Glutamatergic neuron (in vitro differentiated cells): ENCODE measurements at places on chromosomes 2 and 18. TPM values are rescaled to one million over a fixed set of nuclear protein-coding genes. Genes with fewer than 3 reads are reported as not detected.

GRCh38 chr2:202335791-202336467 is 40.2 kb upstream of the BMPR2 start:
- DNase-seq, result no peak

GRCh38 chr2:179528576-179529069 is 264.0 kb upstream of the SESTD1 start:
- DNase-seq, result no peak

- no peak for DNase-seq
These were observed 56.2 kb upstream of the SLC39A10 start for GRCh38 chr2:195600778-195601177.

- DNase-seq, result no peak
These were observed 116.7 kb downstream of the PID1 start for GRCh38 chr2:229154381-229154780.

- no peak for DNase-seq
These were observed 107.9 kb upstream of the IL1R2 start for GRCh38 chr2:101883860-101884259.

- DNase-seq, result no peak
These were observed 756.6 kb upstream of the CELF4 start for GRCh38 chr18:38322206-38322605.

DNA sequence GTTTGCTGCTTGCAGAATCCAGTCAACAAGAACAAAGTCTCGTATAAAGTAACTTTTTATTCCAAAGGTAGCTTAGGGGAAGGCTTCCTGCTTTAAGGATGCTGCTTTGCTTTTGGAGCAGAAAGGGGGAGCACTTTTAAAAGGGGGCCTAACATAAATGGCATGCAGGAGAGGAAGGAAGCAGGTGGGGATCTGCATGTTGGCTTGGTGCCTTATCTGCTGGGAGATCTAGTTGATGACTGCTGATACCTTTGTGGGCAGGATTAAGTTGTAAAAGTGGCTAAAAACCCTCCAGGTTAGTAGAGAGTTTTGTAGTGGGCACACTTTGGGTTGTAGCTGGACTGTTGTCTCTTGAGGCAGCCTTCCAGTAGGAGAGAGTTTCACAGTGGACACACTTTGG is 22.5 kb downstream of the UBR3 start:
- no peak for DNase-seq

DNA sequence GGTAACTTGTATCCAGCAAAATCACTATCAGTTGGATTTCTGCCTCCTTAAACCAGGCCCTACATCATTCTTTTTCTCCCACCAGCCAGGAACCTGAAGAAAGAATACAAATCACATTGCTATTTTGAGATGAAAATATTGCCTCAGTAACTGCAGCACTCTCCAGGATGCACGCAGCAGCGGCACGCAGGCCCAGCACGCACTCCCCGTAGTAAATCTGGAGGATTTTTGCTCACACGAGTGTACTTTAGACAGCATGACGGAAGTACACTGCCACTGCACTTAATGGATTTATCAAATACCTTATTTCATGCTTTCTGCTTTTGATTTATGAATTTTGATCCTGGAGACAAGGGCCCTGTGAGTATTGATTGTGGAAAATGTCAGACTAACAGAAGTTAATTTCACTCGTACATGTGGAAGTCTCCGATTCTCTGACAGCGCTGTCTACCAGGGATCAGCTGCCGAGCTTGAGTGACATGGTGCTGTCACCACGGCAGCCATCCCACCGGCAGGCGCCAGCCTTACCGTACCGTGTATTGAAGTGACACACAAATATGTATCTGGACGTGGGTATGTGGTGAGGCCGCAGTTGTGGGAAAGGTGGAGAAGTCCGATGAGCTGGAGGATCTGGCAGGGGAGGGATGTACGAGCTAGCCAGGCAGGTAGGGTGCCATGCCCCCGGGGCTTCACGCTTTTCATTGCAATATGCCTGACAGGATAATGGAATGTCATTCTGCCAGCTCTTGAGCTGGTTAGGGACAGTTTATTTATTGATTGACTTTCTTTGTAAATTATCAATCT is 863.7 kb downstream of the GALR1 start:
- no peak for DNase-seq

The PAIP2B gene
- 15.6 TPM for total RNA-seq

The KIAA2012 gene
- total RNA-seq, result not detected

The CFAP65 gene
- total RNA-seq, result 1.1 TPM

The RGPD4 gene
- total RNA-seq, result 0.12 TPM
